ENCODE measurements at places on chromosomes 2 and 18. TPM values are rescaled to one million over a fixed set of nuclear protein-coding genes. Genes with fewer than 3 reads are reported as not detected.
A peak's percentile ranks its signal among the peaks of the same experiment; 100 is the strongest.

RAX gene
- not detected for total RNA-seq

GRCh38 chr2:193701484-193701883, 1506.8 kb upstream of the TMEFF2 start:
- no peak for DNase-seq

DNA sequence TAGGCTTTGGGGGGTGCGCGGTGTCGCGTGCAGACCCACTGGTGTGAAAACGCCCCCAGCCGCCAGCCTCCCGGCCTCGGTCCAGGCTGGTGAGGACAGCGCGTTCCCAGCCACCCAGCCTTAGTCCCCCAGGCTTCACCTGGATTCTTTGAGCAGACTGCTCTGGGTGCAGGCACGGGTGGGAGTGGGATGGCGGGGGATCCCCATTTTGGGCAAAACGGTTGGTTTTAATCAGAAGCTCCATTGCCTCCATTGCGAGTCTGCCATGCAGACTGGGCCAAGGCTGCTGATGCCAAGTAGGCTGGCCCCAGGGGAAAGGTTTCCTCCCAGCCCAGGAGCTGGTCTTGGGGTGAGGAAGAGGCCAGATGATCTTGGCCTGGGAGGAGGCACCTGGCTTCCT, 445 bp downstream of the MLPH start:
- no peak for DNase-seq

DNA sequence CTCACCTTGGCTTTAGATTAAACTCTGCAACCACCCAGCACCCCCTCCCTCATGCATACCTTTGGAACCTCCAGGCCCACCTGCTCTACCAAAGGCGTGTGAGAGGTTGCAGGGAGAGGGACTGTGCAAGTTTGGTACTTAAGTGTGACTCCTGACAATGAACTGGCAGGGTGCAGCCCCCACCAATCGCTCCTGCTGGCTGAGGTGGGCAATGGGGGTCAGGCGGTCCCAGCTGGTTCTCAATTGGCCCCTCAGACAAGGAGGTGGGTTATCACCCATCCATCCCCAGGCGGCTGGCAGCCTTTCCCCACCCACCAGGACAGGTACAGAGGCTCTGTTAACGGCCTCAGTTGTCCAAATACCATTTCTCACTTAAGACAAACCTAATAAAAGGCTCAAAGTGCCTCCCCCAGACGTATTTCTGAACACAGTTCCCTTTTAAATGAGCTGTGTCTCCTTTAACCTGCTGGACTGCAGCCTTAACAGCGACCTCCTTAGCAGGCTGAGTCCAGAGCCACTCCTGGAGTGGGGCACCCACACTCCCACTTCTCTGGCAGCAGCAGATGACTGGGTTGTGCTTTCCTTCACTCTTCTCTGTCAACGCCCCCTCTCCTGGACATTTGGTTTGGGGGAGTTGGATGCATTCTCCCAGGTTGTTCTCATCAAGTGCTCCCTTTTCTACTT, 169.2 kb upstream of the SMAD2 start:
- DNase-seq: no peak

DNA sequence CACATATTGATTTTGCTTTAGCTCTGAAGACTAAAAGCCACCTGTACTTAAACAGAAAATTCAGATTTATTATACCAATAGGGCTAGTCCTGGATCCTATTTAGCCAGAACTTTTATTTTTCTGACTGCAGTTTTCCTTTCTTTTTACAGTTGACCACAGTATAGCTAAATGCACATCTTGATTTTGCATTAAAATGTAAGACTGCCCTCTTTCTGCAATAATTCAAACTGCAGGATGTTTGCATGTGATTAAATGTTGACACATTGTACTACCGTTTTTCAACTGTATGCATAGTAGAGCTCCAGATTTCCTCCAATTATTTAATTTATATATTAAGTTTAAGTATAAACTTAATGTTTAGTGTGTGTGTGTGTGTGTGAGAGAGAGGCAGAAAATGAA, 1262.9 kb downstream of the SUCLG1 start:
- peak; percentile 21 for DNase-seq

- DNase-seq: no peak
These were observed 375 bp downstream of the WNT10A start for GRCh38 chr2:218880859-218881594.

GRCh38 chr2:138029276-138029675, 65.0 kb downstream of the HNMT start:
- no peak for DNase-seq

All from Caki2 (cell line).